Breast epithelium (tissue), 4 donors: ENCODE measurements at places on chromosomes 5 and 9. TPM values are rescaled to one million over a fixed set of nuclear protein-coding genes. Genes with fewer than 3 reads are reported as not detected.

Gene HMMR
- 3.5 TPM for total RNA-seq

Gene SPAG8
- total RNA-seq = 1.1 TPM

Gene C5orf52
- total RNA-seq = not detected

Gene PRRX2
- 4.4 TPM for total RNA-seq

Gene PCDHB15
- 4.2 TPM for total RNA-seq

Gene KIAA0825
- 5.9 TPM for total RNA-seq

Gene INSL4
- total RNA-seq = not detected

GRCh38 chr9:135248111-135248510 lies 160.6 kb downstream of the OLFM1 start:
- DNase-seq = no peak
- H3K36me3 ChIP-seq = no peaks in the 10 kb centered on the region
- no peak overlapping the region for H3K27ac ChIP-seq
- no peak overlapping the region for H3K4me3 ChIP-seq
- H3K27me3 ChIP-seq = no peaks in the 10 kb centered on the region
- no peaks in the 10 kb centered on the region for H3K4me1 ChIP-seq

DNA sequence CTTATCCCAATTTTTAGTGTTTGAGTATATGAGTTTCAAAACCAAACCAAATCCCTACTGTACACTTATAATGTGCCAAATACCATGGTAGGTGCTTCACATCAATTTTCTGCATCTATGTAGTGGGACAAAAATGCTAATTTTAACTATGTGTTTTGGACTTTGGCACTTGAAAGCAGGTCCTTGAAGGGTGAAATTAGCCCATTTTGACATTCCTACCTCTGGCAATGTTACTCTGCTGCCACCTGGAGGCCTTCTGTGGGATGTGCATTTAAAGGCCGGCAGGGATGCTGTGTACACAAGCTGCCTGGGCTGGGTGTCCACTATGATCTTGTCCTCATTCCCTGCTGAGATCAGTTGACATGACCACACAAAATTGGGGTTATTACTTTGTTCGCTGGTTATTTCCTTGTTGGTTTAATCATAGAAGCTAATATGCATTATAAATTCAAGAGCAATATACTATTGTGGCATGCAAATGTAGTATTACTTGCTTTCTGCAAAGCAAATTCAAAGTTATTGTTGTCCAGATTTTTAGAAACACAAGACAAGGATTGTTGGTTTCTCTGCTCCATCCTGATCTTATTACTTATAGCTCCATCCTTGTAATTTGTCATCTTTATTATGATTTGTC lies 166.8 kb downstream of the ARHGEF28 start:
- H3K36me3 ChIP-seq = no peaks in the 10 kb centered on the region
- peak; percentile 70 for DNase-seq
- no peak overlapping the region for H3K4me3 ChIP-seq
- no peaks in the 10 kb centered on the region for H3K4me1 ChIP-seq
- H3K27me3 ChIP-seq = no peaks in the 10 kb centered on the region

DNA sequence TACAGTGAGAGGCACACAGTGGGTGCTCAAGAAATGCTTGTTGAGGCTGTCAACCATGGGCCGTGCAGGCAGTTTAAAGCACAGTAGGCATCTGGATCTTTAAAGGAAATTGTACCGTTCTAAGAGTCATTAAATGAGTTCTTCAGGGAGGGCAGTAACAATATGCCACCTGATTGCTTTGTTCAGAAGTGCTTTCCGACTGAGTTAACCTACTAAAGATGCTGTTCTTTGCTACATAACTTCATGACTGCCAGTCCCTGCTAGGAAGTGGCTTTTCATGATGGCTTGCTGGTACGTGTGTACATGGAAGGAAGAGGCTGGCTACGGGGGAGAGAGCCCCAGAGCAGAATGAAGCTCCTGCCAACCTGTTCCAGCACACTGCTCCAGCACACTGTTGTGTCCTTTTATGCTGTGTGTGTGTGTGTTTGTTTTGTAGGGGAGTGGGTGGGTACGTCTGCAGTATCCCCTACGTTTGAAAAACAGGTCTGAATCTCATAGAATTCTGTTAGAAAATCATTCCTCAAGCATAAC lies 41.9 kb upstream of the PPP2R2B start:
- H3K27ac ChIP-seq = no peak overlapping the region
- H3K27me3 ChIP-seq = no peaks in the 10 kb centered on the region
- H3K4me3 ChIP-seq = no peak overlapping the region
- no peak for DNase-seq

- H3K4me1 ChIP-seq = no peaks in the 10 kb centered on the region
- no peaks in the 10 kb centered on the region for H3K27me3 ChIP-seq
- DNase-seq = no peak
Observed at GRCh38 chr5:150540042-150540441, 32.1 kb downstream of the NDST1 start.

- no peaks in the 10 kb centered on the region for H3K36me3 ChIP-seq
- no peak overlapping the region for H3K27ac ChIP-seq
Observed at GRCh38 chr9:117013440-117013995, 326.4 kb downstream of the TRIM32 start.

- DNase-seq = no peak
- H3K36me3 ChIP-seq = no peaks in the 10 kb centered on the region
- H3K4me3 ChIP-seq = no peak overlapping the region
- H3K27me3 ChIP-seq = no peaks in the 10 kb centered on the region
- H3K27ac ChIP-seq = peak overlapping the region; percentile 87
- H3K4me1 ChIP-seq = peaks cover 20% of the 10 kb centered on the region
Observed at GRCh38 chr5:126460459-126460858, 37.2 kb downstream of the GRAMD2B start.

DNA sequence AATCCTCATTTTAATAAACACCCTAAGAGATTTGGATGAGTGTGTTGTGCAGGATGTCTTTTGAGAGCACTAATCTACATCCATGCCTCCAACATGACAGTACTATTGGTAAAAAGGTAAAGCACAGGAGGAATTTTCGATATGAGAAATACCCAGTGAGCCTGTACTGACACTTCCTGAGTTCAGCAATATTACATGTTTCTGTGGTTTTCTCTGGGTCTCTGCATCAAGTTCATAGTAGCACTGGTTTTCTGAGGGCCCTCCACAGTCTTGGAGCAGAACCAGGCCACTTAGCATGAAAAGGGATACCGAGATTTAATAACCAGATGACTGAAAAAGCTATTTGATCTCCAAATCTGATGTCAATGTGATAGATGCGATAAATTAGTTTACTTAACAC lies 524.1 kb downstream of the TMEM38B start:
- no peaks in the 10 kb centered on the region for H3K4me1 ChIP-seq
- no peak overlapping the region for H3K4me3 ChIP-seq

DNA sequence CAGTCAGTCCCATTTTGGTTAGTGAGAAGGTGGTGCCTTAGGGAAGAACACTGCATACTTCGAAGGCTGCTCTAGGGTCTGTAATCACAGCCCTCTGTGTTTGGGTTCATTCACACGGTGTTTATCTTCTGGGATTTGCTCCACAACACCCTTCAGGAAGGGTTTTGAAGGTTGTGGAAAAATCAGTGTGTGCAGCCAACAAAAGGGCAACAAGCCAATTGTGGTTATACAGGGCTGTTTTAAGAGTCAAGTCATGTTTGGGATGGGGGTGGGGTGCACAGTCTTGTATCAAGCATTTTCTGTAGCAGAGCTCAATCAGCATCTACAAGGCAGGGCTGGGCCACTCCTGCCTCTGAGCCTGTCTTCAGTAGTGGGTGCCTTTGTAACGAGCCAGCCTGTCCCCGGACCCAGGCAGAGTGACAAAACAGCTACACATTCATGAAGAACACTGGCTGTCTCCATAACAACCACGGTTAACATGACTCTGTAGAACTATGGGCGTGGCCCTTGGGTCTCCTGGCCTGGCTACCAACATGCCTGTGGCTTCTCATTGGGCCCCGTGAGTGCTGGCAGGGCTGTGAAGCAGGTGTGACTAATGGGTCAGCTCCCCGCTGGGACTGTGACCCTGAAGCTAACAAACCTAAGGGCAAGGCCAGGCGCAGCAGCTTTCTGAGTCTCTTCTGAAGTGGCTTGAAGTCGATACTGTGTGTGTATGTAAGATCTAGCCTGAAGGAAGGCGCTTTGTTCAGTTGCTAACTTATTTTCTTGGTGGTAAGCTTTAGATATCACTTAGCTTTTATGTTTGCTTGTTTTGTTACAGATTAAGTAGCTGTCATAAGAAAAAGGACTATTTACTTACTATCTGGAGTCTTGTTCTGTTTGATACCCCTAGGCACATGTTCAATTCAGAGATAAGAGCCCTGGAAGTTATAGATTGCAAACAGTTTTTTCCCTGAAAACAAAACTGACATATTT lies 27.9 kb upstream of the GOLM1 start:
- H3K36me3 ChIP-seq = no peaks in the 10 kb centered on the region
- H3K27me3 ChIP-seq = no peaks in the 10 kb centered on the region
- no peaks in the 10 kb centered on the region for H3K4me1 ChIP-seq
- DNase-seq = peak; percentile 85

DNA sequence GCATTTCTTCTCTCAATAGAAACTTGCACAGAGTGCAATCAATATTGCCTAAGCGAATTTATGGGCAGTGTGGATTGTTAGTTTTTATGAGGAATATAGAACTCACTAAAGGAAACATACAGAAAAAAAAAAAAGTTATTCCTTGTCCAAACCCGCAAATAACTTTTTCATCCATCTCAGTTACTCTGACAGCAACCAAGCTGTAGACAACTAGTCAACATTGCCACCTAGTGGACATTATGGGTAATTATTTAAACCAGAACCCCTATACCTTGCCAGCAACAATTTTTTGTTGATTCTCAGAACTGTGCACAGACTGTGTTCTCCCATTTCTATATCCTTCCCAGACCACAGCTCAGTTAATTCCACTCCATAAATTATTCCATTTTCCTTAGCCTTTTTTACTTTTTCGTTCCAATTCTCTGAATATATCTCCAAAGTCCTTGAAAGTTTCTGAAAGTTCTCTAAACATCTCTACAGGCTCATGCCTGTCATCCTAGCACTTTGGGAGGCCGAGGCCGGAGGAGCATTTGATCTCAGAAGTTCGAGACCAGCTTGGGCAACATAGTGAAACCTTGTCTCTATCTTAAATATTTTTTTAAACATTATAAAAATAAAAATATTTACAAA lies 2.6 kb upstream of the AFAP1L1 start:
- no peak overlapping the region for H3K27ac ChIP-seq
- no peaks in the 10 kb centered on the region for H3K27me3 ChIP-seq
- no peak overlapping the region for H3K4me3 ChIP-seq
- no peak for DNase-seq
- no peaks in the 10 kb centered on the region for H3K36me3 ChIP-seq

DNA sequence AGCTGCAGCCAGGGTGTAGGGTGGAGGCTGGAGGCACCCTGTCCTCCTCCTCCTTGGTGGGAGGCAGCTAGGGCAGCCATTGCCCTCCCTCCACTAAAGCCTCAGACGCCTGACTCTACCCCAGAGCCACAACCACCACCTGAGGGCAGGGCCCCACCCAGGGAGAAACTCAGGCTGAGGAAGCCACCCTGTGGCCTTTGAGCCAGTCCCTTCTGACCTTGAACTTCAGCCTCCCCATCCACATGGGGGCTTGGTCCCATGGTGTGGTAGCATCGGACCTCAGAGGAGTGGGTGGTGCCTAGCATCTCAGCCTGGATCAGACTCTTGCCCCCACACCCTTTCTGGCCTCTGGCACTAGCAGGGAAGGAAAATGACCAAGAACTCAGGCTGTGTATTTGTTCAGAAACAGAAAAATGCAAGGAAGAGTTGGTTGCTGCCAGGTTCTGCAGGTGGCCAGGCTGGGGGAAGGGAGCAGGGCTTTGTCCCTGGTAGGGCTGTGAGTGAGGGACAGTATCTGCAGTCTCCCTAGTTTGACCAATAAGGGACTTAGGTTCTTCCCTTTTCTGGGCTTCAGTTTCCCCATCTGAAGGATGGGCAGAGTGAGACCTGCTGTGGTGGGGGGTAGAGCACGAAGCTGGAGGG lies 3.2 kb downstream of the DAB2IP start:
- DNase-seq = no peak
- no peaks in the 10 kb centered on the region for H3K27me3 ChIP-seq
- H3K4me3 ChIP-seq = no peak overlapping the region
- H3K36me3 ChIP-seq = no peaks in the 10 kb centered on the region
- H3K27ac ChIP-seq = no peak overlapping the region
- H3K4me1 ChIP-seq = no peaks in the 10 kb centered on the region

- H3K4me1 ChIP-seq = peaks cover 6% of the 10 kb centered on the region
- H3K27me3 ChIP-seq = no peaks in the 10 kb centered on the region
- no peak for DNase-seq
- H3K27ac ChIP-seq = peak overlapping the region; percentile 45
- H3K4me3 ChIP-seq = no peak overlapping the region
Observed at GRCh38 chr5:140245926-140246325, 57.0 kb downstream of the PFDN1 start.

DNA sequence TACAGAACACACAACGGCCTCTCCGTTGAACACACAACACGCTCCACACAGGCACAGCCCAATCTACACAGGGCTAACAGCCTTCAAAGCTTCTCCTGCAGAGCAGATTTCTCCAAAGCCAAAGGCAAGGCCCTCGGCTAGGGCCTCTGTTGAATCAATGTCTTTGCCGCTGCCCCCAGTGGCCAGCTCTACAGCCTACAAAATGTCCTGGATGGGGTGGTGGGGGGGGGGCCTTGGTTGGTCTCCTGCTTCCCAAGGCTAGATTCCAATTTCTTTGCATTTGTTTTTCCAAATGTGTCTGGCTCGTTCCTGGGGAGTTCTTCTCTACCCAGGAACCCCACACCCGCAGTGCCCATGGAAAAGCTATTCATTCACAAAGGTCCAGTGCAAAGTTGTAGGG lies 167.2 kb downstream of the PAX5 start:
- H3K27ac ChIP-seq = no peak overlapping the region
- no peak for DNase-seq
- no peaks in the 10 kb centered on the region for H3K36me3 ChIP-seq
- H3K4me1 ChIP-seq = no peaks in the 10 kb centered on the region

DNA sequence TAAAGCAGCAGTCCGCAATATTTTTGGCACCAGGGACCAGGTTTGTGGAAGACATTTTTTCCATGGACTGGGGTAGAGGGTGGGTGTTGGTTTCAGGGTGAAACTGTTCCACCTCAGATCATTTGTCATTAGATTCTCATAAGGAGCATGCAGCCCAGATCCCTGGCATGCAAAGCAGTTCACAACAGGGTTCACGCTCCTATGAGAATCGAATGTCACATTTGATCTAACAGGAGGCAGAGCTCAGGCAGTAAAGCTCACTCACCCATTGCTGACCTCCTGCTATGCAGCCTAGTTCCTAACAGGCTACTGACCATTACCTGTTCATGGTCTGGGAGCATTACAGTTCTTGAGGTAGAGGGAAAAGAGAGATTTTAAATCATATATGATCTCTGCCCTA lies 241.5 kb upstream of the COX7C start:
- no peak for DNase-seq
- H3K36me3 ChIP-seq = no peaks in the 10 kb centered on the region
- no peaks in the 10 kb centered on the region for H3K4me1 ChIP-seq
- H3K4me3 ChIP-seq = no peak overlapping the region
- no peaks in the 10 kb centered on the region for H3K27me3 ChIP-seq
- no peak overlapping the region for H3K27ac ChIP-seq
